ENCODE measurements at places on chromosomes 12 and 14.

DNA sequence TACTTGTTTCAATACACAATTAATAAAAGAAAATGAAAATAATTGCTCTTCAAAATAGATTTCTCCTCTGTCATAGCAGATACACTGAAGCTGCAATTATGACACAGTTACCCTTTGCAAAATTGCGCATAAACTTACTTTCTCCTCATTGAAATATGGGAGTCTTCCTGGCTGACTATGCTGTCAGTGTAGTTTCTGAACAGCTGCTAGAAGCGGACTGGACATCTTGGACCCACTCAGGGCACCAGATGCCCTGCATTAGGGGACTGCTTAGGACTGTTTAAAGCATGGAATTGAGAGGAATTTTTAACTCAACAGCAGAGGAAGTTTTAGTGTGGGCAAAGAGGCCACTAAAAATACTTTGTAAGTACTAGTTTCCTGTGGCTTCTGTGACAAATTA lies 454.9 kb downstream of the ATP23 start:
- DNase-seq: no peak

GRCh38 chr12:10048526-10048925 lies 18.0 kb downstream of the CLEC9A start:
- no peak for DNase-seq

- no peak for DNase-seq
Measured at GRCh38 chr12:79409562-79409961, 281.2 kb downstream of the PAWR start.

DNA sequence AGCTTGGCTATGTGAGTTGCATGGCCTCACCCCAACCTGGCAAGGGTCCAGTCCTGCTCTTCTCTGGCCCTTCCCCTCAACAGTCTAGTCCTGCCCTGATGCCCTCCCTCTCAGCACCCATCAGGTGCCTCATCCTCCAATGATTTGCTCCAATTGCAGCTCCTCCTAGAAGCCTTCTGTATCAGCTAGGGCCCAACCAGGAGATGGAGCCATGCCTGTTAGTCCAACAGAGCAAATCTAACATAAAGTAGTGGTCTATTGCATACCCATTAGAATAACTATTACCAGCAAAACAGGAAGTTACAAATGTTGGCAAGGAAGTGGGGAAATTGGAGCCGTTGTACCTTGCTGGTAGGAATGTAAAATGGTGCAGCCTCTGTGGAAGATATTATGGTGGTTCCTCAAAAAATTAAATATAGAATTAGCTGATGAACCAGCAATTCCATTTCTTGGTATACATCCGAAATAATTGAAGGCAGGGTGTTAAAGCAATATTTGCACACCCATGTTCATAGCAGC lies 163.5 kb downstream of the VRK1 start:
- DNase-seq: no peak

DNA sequence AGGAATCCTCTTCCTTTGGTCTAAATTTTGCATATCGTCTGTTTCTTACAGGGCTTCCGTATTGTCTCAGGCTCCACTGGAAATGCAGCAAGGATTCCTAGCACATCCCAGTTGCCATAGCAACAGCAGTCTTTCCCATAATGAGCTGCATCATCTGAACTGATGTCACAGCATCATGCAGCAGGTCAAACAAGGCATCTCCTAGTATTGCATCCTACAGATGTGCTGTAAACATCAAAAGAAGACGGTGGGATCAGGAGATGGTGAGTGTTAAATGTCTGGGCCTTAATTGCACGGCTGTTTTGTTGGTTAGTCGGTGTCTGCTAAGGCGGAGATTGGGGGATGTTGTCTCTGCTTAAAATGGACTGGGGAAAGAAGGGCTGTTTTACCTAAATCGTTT lies at the start of gene AKAP6:
AKAP6 (plus strand) TSS at position 153 of the 400 bp plus-strand sequence. CDS start 104,196 bp downstream, outside the sequence.
- no peak for DNase-seq

DNA sequence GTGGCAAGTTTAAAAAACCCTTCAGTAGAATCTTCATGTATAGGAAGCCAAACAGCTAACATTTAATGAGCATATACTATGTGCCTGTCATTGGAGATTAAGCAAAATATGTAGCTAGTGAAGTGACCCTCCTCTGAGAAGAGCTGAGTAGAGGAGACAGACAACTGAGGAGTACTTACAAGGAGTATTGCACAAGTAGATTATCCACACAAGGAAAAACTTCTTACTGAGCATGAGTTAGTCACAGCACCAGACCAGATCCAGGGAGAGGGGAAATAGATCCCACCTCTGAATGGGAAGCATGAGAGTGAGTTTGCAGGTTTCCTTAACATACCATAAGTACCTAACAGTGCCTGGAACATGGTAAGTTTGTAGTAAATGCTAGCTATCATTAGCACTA lies 33.0 kb downstream of the FRMD6 start:
- DNase-seq: no peak

- DNase-seq: no peak
Measured at GRCh38 chr12:53720946-53721345, 6.3 kb downstream of the CALCOCO1 start.

DNA sequence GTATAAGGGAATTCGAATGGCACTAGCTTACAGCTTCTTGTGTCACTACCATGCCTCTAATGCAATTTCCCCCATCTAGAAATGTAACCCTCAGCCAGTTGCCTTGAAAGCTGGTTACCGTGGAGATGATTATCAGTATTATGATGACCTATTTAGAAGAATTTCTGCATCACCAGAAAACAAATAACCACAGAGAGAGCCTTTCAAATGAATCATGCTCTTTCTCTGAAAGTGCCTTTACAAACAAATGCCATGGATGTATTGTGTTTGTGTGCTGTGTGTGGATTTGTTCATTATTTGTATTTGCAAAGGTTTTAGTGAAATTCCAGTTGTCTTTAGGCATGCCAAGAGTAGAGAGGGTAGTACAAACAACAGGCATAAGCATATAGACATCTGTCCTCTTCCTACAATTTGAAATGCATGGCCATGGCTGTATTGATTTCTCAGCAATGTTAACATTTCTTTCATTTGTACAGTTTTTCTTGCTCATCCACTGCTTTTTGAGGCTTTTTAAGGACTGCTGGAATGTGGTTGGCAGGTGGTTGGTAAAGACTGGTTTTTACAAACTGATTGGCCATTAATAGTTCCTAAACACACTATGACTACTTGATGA lies 266.5 kb downstream of the PAWR start:
- no peak for DNase-seq
